Activated naive CD8-positive, alpha-beta T cell treated with anti-CD3 and anti-CD28 coated beads for 36 hours (primary cell): ENCODE measurements at places on chromosomes 13 and 19. TPM values are rescaled to one million over a fixed set of nuclear protein-coding genes. Genes with fewer than 3 reads are reported as not detected.

DNA sequence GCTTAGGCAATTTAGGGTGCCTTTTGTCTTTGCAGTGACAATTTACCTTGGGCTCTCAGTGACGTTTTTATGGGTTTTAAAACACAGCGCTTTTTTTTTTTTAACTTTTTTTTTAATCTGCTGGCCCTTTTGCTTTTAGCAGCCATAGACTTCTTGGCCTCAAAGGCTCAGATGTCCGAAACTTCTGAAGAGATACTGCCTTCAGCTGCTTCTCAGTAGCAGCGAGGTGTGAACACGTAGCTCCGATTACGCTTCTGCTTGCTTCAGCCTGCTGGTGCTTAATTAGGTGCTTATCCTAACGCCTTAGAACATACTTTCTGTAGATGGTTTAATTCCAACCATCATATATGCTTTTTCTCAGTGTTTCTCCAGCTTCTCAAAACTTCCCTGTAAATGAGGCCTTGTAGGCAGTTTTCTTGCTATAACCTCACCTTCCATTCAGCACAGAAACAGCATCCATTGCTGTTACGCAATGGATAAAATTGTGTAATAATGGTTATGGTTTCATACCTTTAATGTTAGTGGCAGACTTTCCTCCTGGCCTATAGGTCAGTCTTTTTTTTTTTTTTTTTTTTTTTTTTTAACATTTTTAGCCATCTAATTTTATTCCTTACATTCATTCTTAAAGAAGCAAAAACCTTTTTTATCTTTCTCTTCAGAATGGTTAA is 723.9 kb downstream of the GPC5 start:
- no peak overlapping the region for H3K27ac ChIP-seq
- DNase-seq = no peak
- no peaks in the 10 kb centered on the region for H3K4me1 ChIP-seq
- H3K27me3 ChIP-seq = no peaks in the 10 kb centered on the region
- H3K36me3 ChIP-seq = no peaks in the 10 kb centered on the region

- no peaks in the 10 kb centered on the region for H3K4me1 ChIP-seq
- H3K36me3 ChIP-seq = no peaks in the 10 kb centered on the region
- no peak overlapping the region for H3K4me3 ChIP-seq
- H3K27me3 ChIP-seq = no peaks in the 10 kb centered on the region
Observed at GRCh38 chr13:79866436-79866835, 385.5 kb downstream of the NDFIP2 start.

DNA sequence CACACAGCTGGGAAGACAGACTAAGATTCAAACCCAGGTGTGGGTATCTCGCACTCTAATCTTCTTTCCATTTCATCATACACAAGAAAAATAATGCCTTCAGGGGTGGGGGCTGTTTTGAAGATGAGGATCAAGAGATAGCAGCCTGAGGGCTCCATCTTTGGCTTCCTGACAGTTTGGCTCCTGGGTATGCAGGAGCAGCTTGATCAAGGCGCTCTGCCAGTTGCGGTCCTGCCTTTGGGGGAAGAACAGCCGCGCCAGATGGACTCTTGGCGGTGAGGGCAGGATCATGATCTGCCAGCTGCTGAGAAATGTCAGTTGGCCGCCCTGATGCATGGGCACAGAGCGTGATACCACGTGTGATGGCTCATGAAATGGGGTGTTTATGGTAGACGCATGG is 119.1 kb downstream of the IER2 start:
- no peaks in the 10 kb centered on the region for H3K4me1 ChIP-seq
- H3K27me3 ChIP-seq = no peaks in the 10 kb centered on the region
- no peak overlapping the region for H3K4me3 ChIP-seq
- no peak overlapping the region for H3K27ac ChIP-seq
- no peaks in the 10 kb centered on the region for H3K36me3 ChIP-seq
- no peak for DNase-seq

- H3K4me1 ChIP-seq = peaks cover 7% of the 10 kb centered on the region
- no peak overlapping the region for H3K27ac ChIP-seq
- H3K27me3 ChIP-seq = no peaks in the 10 kb centered on the region
- H3K4me3 ChIP-seq = no peak overlapping the region
- no peaks in the 10 kb centered on the region for H3K36me3 ChIP-seq
Observed at GRCh38 chr13:48526286-48526685, 6.6 kb downstream of the RCBTB2 start.

DNA sequence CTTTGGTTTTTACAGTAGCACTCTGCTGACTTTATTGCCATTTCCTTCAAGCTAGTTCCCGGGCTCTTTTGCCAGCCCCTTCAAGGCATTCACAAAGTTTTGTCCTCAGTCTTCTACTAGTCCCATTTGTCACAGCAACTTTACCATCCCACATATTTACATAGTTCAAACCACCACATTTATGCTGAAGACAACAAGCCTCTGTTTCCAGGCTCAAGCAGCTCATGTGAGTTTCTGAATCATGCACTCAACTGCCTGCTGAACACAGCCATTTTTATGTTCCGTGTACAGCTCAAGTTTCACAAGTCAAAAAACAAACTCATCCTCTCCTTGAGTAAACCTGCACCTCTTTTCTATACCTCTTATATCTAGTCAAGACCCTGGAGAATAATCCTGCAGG is 977.0 kb upstream of the SLC10A2 start:
- no peak overlapping the region for H3K27ac ChIP-seq
- H3K4me1 ChIP-seq = no peaks in the 10 kb centered on the region
- H3K36me3 ChIP-seq = no peaks in the 10 kb centered on the region
- no peak for DNase-seq
- H3K4me3 ChIP-seq = no peak overlapping the region
- no peaks in the 10 kb centered on the region for H3K27me3 ChIP-seq

The ACP7 gene
- not detected for total RNA-seq

DNA sequence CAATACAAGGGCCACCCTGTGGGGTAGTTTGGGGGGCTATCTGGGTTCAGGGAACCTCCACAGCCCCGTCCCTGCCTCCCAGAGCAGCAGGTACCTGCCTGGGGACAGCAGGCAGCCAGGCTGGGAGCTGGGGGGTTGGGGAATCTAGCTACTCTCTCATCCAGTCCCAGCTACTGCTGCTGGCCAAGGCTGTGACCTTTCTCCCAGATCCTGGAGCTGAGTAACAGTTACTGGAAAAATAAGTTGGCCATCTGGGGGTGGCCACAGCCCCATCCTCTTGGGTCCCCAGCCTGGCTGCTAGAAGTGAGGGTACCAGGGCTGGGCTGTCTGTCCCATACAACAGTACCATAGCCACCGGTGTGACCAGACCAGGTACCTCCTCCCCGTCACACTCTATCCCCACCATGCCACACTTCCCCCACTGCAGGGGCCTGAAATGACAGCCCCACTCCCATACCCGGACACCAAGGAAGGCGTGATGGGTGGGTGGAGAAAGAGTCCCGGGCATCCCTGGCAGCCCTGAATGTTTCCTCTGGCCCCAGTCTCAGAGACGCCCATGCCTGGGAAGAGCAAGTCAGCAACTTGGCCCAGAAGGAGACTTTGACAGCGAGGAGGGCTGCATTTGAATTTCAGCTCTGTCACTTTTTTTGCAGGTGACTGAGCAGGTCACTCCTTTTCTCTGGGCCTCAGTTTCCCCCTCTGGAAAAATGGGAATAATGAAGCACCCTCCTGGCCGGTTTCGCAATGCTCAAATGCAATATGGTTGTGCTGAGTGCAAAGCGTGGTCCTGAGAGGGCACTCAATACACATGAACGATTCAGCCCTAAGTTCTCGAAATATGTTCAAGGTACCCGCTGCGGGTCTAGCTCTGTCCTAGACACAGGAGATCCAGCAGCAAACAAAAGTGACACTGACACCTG is 30.7 kb upstream of the NFIC start:
- DNase-seq = no peak
- H3K4me3 ChIP-seq = no peak overlapping the region
- H3K27ac ChIP-seq = no peak overlapping the region
- no peaks in the 10 kb centered on the region for H3K36me3 ChIP-seq
- H3K4me1 ChIP-seq = peaks cover 5% of the 10 kb centered on the region

GRCh38 chr13:46666727-46667456 is 113.9 kb downstream of the LRCH1 start:
- peaks cover 43% of the 10 kb centered on the region for H3K4me1 ChIP-seq
- peaks cover 24% of the 10 kb centered on the region for H3K36me3 ChIP-seq
- peak overlapping the region; percentile 68 for H3K4me3 ChIP-seq
- H3K27me3 ChIP-seq = no peaks in the 10 kb centered on the region
- H3K27ac ChIP-seq = peak overlapping the region; percentile 90
- DNase-seq = no peak

- peaks cover 30% of the 10 kb centered on the region for H3K27me3 ChIP-seq
- no peaks in the 10 kb centered on the region for H3K4me1 ChIP-seq
- H3K27ac ChIP-seq = no peak overlapping the region
- no peak overlapping the region for H3K4me3 ChIP-seq
- no peak for DNase-seq
Observed at GRCh38 chr19:38485541-38486285, 52.2 kb downstream of the RYR1 start.

DNA sequence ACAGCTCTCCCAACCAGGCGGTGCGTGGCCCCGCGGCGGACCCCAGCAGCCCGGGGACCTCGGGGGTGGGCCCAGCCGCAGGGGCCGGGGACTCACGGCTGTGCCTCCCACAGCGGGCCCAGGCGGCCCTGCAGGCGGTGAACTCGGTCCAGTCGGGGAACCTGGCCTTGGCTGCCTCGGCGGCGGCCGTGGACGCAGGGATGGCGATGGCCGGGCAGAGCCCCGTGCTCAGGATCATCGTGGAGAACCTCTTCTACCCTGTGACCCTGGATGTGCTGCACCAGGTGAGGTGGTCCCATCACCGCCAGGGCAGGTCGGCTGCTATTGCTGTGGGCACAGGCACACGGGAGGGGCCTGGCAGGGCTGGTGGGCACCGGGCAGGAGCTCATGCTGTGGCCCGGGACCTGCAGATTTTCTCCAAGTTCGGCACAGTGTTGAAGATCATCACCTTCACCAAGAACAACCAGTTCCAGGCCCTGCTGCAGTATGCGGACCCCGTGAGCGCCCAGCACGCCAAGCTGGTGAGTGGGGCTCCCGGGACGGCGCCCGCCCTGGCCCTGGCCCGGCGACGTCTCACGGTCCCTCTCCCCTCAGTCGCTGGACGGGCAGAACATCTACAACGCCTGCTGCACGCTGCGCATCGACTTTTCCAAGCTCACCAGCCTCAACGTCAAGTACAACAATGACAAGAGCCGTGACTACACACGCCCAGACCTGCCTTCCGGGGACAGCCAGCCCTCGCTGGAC is 7.3 kb downstream of the PTBP1 start:
- DNase-seq = no peak
- peaks cover 54% of the 10 kb centered on the region for H3K36me3 ChIP-seq
- H3K27me3 ChIP-seq = no peaks in the 10 kb centered on the region

DNA sequence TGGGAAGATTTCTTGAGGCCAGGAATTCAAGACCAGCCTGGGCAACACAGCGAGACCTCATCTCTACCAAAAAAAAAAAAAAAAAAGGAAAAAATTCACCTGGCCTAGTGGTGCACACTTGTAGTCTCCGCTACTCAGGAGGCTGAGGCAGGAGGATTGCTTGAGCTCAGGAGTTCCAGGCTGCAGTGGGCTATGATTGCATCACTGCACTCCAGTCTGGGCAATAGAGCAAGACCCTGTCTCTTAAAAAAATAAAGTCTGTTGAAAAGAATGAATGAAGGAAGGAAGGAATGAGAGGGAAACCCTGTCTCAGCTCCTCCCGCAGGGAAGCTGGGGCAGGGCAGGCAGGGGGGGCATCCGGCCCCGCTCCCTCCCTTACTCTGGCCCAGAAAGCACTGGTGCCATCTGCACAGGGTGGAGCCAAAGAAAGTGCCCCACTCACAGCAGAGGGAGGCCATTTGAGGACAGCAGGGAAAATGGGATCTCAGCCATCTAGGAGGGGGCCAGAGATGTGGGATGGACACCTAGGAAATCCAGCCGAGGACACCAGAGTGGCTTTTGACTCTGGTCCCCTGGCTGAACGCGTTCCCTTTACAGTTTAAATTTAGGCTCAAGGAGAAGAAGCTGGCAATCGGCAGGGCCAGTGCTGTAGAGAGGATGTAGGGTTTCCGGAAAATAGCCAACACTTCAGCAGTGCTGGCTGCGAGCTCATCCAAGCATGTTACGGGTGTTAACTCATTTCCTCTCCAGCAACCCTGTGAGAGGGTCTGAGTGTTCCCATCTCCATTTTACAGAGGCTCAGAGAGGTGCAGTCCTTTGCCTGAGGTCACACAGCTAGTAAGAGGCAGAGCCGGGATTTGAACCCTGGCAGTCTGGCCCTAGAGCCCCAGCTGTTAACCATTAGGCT is 3.6 kb upstream of the HPN start:
- DNase-seq = no peak
- no peak overlapping the region for H3K27ac ChIP-seq
- H3K36me3 ChIP-seq = no peaks in the 10 kb centered on the region

DNA sequence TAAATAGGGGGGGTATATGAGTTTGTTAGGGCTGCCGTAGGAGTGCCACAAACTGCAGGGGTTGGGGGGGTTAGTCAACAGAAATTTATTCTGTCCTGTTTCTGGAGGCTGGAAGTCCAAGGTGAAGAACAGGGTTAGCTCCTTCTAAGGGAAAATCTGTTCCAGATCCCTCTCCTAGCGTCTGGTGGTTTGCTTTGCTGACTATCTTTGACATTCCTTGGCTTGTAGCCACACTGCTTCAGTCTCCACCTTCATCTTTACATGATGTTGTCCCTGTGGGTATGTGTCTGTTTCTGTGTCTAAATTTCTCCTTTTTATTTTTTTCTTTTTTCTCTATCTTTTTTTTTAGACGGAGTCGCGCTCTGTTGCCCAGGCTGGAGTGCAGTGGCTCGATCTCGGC is 8.1 kb upstream of the ICAM1 start:
- no peak overlapping the region for H3K4me3 ChIP-seq
- no peaks in the 10 kb centered on the region for H3K27me3 ChIP-seq
- H3K4me1 ChIP-seq = peaks cover 19% of the 10 kb centered on the region
- no peak overlapping the region for H3K27ac ChIP-seq

- H3K4me3 ChIP-seq = no peak overlapping the region
- H3K4me1 ChIP-seq = no peaks in the 10 kb centered on the region
- no peaks in the 10 kb centered on the region for H3K36me3 ChIP-seq
Observed at GRCh38 chr13:48782429-48782840, 128.7 kb downstream of the CYSLTR2 start.

The KCTD12 gene
- total RNA-seq = 18.5 TPM

The TEX101 gene
- not detected for total RNA-seq

DNA sequence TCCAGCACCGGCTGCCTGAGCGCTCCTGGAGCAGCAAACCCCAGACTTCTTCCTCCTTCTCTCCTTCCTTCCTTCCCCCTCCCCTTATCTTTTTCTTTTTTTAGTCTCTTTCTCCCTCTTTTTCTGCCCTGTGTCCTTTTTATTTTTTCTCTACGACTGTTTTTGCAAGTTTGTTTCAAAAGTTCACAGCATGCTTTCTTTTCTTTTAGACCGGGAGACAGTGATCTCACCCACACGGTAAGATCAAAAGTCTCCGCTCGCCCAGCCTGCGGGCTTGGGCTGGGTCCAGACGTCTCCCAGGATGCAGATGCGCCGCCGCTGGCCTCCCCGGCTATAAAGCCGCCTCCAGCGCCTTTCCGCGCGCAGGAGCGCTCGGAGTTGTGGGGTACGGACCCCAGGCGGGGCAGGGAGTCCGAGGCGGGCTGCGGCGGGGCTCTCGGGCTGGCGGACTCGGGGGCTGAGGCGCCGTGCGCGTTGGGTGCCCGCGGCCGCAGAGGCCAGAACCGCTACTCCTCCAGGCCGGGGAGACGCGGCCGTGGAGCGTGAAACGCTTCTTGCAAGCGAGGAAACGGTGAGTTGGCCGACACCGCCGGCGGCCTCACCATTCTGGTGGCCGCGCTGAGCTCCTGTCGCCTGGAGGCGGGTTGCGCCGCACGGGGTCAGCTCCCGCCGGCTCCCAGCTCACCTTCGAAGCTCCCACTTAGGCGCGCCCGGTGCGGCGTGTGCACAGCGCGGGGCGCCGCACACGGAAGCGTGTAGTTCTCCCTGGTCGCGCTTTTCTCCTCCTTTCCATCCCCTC is 2.0 kb upstream of the TSHZ3 start:
- no peak overlapping the region for H3K27ac ChIP-seq
- H3K36me3 ChIP-seq = no peaks in the 10 kb centered on the region
- H3K4me1 ChIP-seq = peaks cover 34% of the 10 kb centered on the region
- peaks cover 77% of the 10 kb centered on the region for H3K27me3 ChIP-seq
- H3K4me3 ChIP-seq = peak overlapping the region; percentile 89
- no peak for DNase-seq
